Amniotic stem cell (primary cell): ENCODE measurements at places on chromosomes 1 and 21.

- DNase-seq, result no peak
Observed at GRCh38 chr1:116352349-116352813, 20.7 kb upstream of the ATP1A1 start.

DNA sequence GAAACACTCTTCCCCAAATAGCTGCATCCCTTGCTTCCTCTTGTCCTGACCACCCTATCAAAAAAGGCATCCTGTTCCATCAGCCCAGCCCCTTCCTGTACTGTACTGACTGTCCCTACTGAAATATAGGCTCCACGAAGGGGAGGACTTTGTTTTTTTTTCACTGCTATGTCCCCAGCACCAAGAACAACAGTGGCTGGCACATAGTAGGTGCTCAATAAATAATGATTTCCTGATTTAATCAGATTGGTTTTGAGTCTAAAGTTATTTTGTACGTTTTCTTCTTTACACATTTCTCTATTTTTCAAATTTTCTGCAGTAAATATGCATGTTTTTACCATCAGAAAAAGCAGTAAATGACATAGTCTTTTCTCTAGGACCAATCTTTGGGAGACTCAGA, 73.9 kb downstream of the CD58 start:
- no peak for DNase-seq

DNA sequence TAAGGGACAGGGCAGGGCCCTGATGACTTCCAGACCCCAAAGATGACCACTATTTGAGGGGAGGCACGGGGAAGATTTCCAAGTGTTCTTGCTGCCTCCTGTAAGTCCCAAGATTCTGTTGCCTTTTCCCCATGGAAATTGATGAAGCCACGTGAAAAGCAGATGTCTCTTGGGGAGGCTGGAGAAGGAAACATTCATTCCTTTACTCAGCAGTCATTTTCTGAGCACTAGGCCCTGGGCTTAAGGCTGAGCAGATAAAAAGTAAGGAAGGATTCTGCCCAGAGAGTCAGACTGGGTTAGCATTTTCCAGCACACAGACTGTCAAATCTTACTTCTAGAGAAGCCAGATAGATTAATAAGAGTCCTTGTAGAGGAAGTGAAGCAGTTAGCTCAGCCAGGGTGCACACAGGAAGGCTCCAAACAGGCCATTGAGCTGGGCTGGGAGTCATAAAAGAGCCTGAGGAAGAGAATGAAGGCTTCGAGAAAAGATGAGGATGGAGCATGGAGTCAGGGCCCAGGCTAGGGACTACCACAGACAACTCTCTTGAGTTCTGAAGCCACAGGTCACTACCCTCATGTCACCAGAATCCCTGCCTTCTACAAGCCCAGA, 10.1 kb downstream of the EXTL1 start:
- DNase-seq, result no peak

DNA sequence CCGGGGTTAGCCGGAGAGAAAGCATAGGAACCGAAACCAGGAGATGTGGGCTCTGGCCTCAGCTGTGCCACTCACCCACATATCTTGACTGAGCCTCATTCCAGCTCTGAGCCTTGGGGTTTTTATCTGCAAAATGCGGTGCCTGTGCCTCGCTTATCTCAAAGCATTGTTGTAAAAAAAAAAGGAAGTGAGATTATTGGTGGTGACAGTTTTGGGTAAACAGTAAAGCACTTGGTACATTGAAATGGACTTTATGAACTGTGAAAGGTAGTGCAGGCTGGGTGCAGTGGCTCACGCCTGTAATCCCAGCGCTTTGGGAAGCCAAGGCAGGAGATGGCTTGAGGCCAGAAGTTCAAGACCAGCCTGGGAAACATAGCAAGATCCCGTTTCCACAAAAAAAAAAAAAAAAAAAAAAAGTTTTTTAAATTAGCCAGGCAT, 3.8 kb downstream of the PTAFR start:
- no peak for DNase-seq

DNA sequence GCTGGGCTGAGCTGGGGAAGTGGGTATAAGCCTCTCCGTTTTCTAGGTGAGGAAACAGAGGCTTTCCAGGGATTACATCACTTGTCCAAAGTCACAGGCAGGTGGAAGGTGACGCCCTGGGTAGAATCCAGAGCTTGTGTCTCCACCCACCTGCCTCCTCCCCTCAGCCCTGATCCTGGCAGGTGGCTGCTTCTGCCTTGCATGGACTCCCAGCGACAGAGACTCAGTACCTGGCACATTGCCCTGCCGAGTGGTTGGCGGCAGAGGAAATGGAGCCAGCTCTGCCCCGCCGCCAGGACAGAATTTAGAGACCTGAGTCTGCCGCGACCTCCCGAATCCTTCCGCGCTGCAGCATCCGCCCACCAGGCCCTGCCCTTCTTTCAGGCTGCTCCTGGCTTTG, 2.1 kb downstream of the PLA2G2E start:
- no peak for DNase-seq

- no peak for DNase-seq
Observed at GRCh38 chr1:37342736-37343135, 131.6 kb upstream of the ZC3H12A start.

- no peak for DNase-seq
Observed at GRCh38 chr1:32346532-32347157, 10.6 kb upstream of the MARCKSL1 start.

DNA sequence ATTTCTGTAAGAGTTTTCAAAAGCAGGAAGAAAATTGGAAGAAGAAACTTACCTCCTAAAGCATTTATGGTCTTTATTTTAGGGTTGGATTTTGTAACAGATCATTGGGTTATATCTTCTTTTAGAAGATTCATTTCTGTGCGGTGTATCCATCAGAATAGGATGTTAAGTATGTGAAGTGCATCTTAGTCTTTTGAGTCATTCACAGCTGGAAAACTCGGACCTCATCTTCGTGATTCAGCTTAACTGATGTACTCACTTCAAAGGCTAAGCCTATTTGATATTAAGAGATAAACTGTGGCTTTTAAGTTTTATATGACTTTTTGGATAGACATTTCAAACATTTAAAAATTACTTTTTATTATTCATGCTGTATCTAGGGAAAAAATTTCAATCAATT, 56.3 kb downstream of the GIPC2 start:
- DNase-seq, result peak; percentile 46

DNA sequence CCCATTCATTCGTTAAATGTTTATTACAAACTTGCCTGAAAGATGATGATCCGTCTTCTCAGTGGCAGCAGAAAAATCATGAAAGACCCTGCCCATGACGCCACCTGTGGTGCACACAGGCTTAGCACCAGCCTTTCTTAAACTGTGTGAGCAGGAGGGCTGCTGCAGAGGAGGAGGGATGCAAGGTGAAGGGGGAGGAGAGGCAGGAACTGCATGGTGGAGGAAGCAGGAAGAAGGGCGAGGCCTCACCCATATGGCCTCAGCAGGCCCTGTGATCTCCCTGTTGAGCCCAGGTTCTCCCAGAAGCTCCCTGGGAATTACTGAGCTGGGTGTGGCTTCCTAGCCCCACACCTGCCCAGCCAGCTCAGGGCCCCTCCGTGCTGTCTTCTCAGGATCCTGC, 25.0 kb upstream of the RD3 start:
- no peak for DNase-seq

GRCh38 chr21:46021398-46021797, 39.8 kb downstream of the COL6A1 start:
- no peak for DNase-seq

DNA sequence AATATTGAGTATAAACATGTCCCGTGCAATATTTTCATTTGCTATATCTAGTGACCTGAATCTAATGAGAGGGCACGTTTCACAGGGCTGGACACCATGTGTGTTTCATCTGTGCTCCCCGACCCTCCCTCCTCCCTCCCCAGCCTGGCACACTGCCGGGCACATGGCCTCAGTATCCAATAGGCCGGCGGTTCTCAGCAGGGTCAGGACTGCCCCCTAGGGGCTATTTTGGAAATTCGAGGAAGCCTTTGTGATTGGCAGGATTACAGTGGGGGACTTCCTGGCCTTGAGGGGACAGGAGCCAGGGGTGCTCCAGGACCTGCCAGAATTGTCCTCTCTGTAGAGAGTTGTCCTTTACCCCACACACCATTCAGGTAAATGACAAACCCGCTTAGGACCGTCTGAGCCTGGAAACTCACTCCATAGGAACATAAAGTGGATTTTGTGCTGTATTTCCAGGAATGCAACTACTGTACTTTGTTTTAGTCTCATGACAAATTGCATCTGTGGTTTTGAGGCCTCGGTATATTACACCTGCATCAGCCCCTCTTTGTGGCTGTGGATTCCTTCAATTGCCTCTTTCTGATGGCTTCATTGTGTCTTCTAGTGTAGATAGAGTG, 109.5 kb upstream of the SIM2 start:
- no peak for DNase-seq

- DNase-seq, result no peak
Observed at GRCh38 chr1:187771396-187771795, 942.6 kb downstream of the PLA2G4A start.

GRCh38 chr1:221706876-221707582, 34.9 kb downstream of the DUSP10 start:
- no peak for DNase-seq

- no peak for DNase-seq
Observed at GRCh38 chr1:6409053-6409452, 10.7 kb downstream of the HES2 start.

DNA sequence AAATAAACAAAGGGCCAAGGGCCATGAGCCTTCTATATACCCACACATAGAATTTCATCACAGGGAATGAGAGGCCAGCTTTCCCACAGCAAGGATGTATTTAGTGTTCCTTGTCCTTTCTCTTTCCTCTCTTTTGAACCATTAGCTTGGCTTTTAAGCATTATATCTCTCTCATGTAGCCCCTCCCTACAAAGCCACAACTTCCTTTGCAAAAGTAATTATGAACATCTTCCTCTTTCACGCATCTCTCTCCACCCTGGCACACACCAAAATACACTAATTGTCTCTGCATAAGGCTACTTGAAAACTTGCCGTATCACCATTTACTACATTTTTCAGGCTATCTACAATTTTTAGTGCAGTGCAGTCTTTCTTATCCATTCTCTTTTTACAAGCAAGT, 1.9 kb upstream of the AK5 start:
- no peak for DNase-seq

- DNase-seq, result no peak
Observed at GRCh38 chr1:151568626-151569088, 28.5 kb downstream of the TUFT1 start.

- no peak for DNase-seq
Observed at GRCh38 chr1:35838693-35839245, 31.0 kb downstream of the AGO4 start.

DNA sequence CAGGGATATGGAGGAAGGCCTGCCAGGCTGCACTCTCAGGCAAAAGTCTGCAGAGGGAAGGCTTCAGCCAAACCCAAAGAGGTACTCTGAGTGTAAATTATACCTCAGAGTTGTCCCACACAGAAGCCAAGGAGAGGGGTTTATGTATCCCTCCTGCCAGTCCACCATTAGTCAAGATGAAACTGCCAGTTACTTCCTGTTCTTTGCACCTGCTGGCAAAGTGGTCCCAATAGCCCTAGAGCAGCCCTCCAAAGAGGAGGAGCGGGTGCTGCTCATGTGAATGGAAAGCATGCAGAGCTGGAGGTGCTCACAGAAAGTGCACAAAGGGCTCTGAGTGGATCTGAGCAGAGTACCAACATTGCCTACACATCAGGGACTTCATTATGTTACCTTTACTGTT, 37.1 kb upstream of the MCOLN3 start:
- no peak for DNase-seq

DNA sequence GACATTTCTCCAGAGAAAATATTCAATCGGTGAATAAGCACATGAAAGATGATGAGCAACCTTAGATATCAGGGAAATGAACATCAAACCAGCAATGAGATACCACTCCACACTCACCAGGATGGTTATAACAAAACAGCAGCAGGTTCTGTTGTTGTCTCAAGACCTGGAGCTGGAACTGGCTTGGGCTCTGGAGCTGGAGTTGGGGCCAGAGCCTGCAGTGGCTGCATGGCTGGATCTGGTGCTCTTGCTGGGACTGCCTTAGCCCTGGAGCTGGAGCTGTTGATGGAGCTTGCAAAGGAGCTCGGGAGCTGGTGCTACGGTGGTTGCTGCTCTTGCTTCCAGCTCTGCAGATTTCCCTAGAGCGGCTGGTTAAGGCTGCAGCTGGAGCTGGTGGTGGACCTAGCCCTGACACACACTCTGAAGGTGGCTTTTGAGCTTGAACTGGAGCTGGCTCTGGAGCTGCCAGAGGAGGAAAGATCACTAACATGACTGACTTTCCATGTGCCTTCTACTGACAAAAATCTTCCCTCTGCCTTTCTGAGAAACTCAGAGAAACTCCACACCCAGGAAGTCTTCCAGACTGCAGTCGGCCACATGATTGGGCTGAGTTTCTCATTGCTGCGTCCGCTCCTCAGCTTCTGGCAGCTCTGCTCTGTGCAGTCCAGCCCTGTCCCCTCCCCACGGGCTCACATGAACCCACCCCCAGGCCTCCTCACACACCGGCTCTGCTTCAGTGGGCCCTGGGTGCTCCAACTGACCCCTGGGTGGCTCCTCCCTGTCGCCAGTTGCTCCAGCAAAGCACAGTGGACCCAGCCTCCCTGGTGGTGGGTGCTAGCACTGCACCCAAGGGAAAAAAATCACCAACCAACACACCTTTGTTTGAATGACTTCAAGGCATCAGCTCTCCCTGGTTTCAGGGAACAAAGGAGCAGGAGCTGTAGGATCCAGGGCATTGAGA, 139.1 kb upstream of the FMN2 start:
- DNase-seq, result no peak

DNA sequence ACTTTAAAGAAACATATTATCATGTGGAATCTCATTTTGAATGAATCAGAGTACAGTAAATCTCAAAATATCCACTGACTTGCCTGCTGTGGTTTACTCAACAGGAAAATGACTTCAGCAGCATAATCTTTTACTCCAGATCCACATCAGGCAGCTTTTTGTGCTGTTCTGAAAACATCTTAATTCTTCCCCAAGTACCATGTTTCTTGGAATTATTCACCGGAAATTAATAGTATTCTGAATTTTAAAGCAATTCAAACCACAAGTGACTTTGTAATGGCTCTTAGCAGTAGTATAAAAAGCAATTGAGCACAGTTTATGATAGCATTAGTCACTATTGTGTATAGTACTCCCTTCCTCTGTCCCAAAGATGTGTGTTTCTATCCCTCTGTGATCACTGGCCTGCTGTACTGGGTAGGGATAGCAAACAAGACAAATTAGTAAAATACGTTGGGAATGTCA, 64.2 kb upstream of the ERRFI1 start:
- peak; percentile 86 for DNase-seq

GRCh38 chr1:206106328-206107167, 10.6 kb downstream of the AVPR1B start:
- DNase-seq, result peak; percentile 53

GRCh38 chr1:228989992-228990827, 254.9 kb downstream of the RHOU start:
- no peak for DNase-seq

- no peak for DNase-seq
Observed at GRCh38 chr1:211285196-211285595, 26.0 kb downstream of the RCOR3 start.

GRCh38 chr21:44556879-44557278, 1.7 kb downstream of the KRTAP10-3 start:
- no peak for DNase-seq
